BE2C (cell line): ENCODE measurements at places on chromosomes 6 and 20.

- no peak for DNase-seq
These were observed 66.5 kb downstream of the PSMG4 start for GRCh38 chr6:3325210-3325609.

DNA sequence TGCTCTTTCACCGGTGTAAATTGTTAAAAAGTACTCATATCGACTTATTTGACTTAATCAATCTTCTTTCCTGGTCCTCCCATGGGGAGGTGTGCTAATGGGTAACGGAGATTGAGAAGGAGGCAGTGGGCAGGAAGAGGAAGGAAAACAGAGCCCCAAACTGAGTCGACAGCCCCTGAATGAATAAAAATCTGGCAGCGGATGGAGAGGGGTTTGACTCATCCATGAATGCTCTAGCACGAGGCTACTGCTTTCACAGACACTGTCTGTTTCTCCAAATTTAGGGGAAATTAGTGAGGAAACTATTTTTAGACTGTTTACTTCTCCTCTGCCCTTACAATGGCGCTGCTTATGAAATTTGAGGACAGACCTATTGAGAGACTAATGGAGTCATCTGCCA, 142.2 kb upstream of the ATXN1 start:
- DNase-seq = no peak

DNA sequence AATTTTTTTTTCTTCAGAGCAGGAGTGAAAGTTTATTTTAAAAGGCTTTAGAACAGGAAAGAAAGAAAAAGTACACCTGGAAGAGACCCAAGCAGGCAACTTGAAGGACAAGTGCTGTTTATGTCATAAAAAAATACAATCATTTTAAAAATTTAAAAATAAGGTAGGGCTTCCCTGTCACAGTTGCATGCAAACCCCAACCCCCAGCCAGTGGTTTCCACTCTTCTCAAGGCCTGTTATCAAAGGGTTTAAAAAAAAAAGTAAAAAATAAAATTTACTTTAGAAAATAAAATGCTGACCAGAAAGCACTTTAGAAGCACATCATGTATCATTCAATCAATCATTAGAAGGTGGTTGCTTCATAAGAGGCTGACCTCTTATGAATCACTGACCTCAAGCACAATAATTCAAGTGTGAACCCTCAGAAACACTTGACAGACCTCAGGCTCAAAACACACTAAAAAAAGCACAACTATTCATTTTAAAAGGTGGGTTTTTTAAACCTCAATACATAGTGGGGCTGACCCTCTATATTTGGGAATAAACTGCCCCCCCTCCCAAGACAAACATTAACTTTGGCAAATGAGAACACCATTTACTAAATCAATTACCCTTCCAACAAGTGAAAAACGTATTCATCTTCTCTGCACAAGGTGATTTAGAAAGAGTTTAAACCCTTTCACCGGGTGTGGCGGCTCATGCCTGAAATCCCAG, 15.6 kb downstream of the ILRUN start:
- no peak for DNase-seq

- DNase-seq = no peak
These were observed 228.5 kb downstream of the DLL1 start for GRCh38 chr6:170062209-170062914.

GRCh38 chr6:47407300-47408281, 70.0 kb upstream of the CD2AP start:
- DNase-seq = no peak

GRCh38 chr20:47785854-47786764, 828 bp upstream of the SULF2 start:
- peak; percentile 84 for DNase-seq

- peak; percentile 10 for DNase-seq
These were observed 643 bp downstream of the CD24 start for GRCh38 chr6:106973836-106974335.

GRCh38 chr20:44750081-44750805, 4.6 kb downstream of the KCNK15 start:
- no peak for DNase-seq

DNA sequence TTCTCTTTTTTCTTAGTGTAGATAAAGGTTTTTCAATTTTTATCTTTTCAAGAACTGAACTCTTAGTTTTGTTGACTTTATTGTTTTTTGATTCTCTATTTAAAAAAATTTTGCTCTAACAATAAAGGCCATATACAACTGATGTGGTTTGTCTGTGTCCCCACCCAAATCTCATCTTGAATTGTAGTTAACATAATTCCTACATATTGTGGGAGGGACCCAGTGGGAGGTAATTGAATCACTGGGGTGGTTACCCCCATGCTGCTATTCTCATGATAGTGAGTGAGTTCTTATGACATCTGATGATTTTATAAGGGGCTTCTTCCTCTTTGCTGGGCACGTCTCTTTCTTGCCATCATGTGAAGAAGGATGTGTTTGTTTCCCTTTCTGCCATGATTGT, 199.8 kb downstream of the DHX35 start:
- no peak for DNase-seq

DNA sequence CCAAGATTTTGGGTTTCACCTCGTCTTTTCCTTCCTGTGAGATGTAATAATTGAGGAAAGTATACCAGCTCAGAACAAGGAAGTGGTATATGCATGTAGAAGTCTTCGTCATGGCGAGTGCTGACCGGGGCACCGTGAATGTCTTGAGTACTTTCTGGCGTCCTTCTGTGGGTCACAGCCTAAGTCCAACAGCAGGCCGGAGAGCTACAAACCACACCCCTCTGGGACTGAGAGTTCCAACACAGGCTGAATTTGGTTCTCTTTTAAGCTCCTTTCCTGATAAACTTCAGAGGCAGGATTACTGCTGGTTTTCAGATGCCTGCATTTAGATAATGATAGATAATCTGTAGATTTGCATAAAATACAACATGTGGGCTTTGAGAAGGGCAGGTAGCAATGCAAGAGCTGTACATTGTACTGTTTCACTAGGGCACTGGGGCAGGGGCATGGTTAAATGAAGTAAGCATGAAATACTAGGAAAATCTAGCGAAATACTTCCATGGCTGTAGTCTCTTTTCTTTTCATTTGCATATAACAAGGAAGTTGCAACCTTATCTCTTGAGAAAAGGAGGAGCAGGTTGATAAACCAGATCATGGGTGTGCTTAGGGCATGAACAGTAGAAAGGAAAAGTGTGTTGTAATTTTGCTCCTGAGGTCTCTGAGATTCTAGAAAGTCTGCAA, at the start of gene ADTRP:
ADTRP (minus strand) TSS at position 156 of the 681 bp plus-strand sequence; CDS start at position 112, 44 bp downstream.
- DNase-seq = no peak
